ENCODE measurements at places on chromosomes 4 and X. TPM values are rescaled to one million over a fixed set of nuclear protein-coding genes. Genes with fewer than 3 reads are reported as not detected.

Gene SUPT20HL1
- not detected for polyA plus RNA-seq

Gene FAAH2
- 16.1 TPM for polyA plus RNA-seq

Gene DCLK2
- 11.7 TPM for polyA plus RNA-seq

Gene ATP5ME
- polyA plus RNA-seq: 363 TPM

Gene SYTL4
- 18.6 TPM for polyA plus RNA-seq

Gene MAGEB2
- polyA plus RNA-seq: not detected

Data from renal cortex interstitium (tissue), 15 donors.